Activated T-helper 17 cell treated with anti-CD3 and anti-CD28 coated beads, Interleukin-2, amount 50 U/mL, for 72 hours (primary cell): ENCODE measurements at places on chromosomes 6 and 20. TPM values are rescaled to one million over a fixed set of nuclear protein-coding genes. Genes with fewer than 3 reads are reported as not detected.

DNA sequence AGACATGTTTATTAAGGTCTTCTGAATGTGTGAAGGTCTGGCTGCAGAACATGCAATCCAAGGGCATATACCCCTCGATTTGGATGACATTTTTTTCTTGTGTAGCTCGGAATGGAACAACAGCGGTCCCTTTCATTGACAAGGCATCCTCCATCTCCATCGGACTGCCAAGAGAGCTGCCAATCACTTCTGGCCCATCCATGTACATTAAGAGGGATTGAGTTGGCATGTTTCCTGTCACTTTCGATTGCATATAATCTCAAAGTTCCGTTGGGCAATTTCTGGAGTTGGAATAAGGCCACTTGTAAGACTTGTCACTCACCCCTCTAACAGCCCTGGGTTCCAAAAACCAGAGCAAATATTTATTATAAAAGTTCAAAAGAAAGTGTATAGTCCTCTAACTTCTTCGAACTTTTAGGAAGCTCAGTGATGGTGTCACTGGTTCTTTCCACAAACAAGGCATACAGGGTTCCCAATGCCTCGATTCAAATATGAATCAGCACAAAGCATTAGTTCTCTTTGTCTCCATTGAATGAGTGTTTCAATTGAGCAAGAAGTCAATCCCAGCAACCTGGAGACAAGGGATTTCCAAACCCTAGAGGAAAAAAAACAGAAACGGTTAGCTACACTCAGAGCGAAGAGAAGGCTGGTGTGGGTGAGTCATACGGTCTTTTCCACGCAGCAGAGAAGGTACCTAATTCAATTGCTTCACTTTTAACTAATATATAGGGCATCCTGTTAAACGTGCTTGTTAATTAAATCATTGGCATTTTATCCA, 10.9 kb downstream of the ZNF217 start:
- peak; percentile 58 for ATAC-seq

DNA sequence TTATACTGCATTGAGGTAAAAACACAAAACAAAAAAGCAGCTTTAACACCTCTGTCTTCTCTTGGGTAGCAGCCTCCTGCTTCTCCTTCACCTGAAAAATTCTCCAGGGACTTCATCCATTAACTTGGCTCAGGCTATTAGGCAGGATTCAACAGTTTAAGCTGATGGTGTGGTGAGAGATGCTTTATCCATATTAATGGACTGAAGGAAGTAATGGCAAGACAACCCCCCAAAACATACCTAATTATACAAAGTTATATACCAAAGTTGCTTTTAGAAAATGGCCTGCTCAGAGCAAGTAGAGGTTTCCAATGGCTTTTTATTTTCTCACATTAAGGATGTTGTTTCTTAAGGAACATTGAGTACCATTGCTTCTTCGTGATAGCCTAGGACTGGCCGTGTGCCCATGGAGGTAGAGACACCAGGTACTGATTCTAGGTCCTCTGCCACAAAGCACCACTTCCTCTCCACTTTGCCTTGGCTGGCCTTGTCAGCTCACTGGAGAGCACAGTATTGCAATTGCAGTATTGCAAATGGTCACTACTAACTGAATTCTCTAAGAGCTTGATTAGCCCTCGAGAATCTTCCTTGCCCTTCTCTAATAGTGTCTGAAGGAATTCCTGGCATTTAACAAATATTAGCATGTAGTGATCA, 7.3 kb downstream of the EDN1 start:
- no peak for ATAC-seq

DNA sequence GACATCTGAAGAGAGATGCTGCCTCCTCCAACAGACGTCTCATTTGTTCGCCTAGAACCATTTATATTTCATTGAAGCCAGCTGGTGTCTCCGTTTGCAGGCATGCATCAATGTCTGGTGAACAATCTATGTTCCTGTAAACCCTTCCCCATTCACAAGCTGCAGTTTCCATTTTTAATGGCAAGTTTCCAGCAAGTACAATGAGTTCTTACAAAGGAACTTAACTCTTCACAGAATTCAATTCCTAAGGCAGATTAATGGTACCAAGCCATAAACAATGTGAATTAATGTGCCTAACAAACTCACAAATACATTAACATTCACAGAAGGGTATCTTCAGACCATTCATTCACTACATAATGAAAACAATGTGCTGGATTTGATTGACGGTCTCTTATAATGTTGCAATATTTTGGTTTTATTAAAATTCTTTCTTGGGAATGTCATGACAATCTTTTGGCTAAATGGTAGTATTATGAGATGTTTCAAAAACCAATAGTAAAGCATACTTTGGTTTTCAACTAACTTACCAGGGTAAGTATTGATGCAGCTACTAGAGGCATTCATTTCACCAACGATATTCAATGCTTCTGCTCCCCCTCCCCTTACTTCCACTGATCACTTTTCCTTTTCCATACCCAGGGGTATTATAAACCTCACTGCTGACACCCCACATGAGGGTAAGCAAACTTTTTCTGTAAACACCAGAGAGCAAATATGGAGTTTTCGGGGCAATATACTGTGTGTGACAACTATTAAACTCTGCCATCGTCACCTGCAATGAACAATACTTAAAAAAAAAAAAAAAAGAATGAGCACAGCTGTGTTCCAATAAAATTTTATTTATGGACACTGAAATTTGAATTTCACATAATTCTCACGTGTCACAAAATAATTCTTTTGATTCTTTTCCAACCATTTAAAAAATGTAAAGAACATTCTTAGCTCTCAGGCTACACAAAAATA, 4.2 kb downstream of the AKIRIN2 start:
- no peak for ATAC-seq

- ATAC-seq, result no peak
These were observed 323.9 kb downstream of the LAMA2 start for GRCh38 chr6:129206821-129207220.

PLAGL1 gene
- total RNA-seq, result 15.5 TPM
